NAMALWA (cell line): ENCODE measurements at places on chromosomes 3 and 15.

- no peak for DNase-seq
Observed at GRCh38 chr15:70220490-70221096, 122.9 kb upstream of the TLE3 start.

DNA sequence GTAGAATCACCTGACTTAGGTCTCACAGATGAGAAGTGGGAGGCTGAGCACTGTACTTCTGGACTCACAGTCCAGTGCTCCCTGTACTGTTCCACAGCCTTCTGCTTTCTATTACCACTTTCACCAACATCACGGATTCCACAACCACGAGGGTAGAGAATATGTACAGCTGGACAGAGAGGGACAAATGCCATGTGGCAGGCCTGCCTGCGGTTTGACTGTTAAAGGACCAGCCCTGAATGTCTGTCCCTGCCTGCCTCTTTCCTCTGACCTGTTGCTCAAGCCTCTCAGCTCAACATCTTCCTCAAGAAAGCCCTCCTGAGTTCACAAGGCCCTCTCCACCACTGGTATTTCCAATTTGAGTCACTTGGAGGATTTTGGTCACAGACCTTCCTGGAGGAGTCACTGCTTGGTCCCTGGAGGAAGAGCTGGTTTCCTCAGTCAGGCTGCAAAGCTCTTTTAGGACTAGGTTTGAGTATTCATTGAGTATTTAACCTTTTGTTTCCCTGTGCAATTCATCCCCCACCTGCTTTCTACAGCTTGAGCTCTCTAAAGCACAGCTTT lies 49.1 kb downstream of the RAB11A start:
- DNase-seq = no peak

GRCh38 chr15:40787991-40788390 lies 18.2 kb downstream of the C15orf62 start:
- no peak for DNase-seq

- DNase-seq = no peak
Observed at GRCh38 chr15:73987681-73988444, 4.2 kb downstream of the STOML1 start.

DNA sequence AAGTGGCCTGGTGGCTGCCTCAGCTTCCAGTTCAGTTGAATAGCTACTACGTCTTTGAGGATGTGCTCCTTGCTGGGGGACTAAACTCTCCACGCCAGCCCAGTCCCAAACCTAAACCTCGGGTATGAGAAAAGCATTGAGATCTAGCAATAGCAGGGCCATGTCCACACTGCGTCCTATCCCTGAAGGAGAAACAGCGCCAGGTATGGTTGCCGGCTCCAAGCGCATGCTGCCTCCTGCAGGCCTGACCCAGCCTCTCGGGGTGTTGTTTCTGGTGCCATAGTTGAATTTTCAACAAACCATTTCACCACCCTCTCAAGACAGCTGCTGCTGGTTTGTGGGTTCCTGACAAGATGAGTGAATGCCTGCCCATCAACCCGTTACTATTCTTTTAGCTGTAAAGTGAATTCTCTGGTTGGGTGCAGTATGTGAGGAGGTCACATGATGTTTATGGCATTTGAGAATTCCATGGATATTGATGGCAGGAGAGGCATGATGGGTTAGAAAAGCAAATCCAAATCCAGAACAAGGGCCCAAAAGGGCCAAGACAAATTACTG lies 13.0 kb upstream of the SLC28A1 start:
- no peak for DNase-seq

DNA sequence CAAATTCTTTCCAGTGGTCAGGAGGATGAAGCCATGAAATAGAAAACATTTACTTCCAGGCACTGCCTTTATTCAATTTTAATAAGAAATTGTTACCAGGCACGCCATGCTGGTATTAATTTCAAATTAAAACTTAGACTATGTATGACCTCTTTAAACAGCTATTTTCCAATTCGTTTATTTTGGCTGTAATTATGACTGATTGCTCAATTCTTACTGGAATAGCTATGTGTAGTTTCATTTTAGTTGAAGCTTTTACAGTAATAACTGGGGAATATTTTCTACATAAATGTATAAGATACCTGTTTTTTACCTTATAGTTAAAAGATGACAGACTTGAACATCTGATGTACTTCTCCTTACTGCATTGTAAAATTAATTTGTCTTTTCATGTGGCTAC lies 480.0 kb upstream of the GOLIM4 start:
- DNase-seq = no peak

DNA sequence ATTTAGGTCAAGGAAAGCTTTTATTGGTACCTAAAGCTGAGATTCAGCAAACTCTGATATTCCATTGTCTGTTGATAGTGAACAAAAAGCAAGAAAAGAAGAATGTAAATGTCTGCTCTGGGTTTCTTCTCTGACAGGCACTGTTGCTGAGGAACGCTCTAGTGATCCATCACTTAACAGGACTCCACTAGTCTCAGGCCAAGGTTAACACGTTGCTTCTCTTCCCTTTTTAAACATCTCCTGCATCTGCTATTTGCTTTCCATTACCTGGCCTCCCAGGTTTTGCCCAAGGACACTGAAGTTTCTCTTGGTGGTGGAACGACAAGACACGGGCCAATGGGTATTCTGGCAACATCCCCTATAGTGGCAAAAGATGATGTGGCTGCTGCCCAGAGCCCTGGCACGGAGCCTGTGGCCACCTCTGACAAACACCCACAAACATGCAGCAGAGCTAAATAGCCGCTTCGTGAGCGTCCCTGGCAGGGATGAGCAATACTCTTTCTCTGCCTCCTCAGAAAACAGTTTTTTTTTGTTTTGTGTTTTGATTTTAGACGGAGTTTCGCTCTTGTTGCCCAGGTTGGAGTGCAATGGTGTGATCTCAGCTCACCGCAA lies 97.8 kb upstream of the AKAP13 start:
- no peak for DNase-seq

DNA sequence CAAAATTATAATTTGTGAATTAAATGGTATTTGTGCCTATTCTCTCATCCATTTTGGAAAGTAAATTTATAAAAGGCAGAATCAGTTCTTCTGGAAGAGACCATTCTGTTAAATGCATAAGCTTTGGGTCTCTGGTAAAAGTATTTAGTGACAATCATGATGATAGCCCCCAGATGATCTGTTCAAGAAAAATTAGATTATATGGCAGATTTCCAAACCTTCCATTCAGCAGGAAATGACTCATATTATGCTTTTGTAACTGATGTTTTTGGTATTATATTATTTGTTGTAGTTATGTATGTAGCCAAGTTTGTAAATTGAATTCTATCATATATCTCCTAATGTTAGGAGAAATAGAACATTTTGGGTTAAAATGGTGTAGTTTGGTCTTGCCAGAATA lies 340.8 kb upstream of the DPH6 start:
- no peak for DNase-seq

- peak; percentile 83 for DNase-seq
Observed at GRCh38 chr3:39260957-39261356, 18.9 kb downstream of the CX3CR1 start.

GRCh38 chr15:72197460-72198355 lies at the start of gene GRAMD2A:
TSS of gene GRAMD2A (minus strand) at chr15:72197787.
- no peak for DNase-seq

- no peak for DNase-seq
Observed at GRCh38 chr3:15427981-15428380, 583 bp downstream of the EAF1 start.

- DNase-seq = no peak
Observed at GRCh38 chr3:16496008-16496407, 17.5 kb downstream of the RFTN1 start.

- DNase-seq = peak; percentile 26
Observed at GRCh38 chr3:186464424-186465093, 79.6 kb downstream of the CRYGS start.

- DNase-seq = no peak
Observed at GRCh38 chr3:127077068-127077467, 94.2 kb downstream of the PLXNA1 start.

- no peak for DNase-seq
Observed at GRCh38 chr15:90933301-90933700, 952 bp upstream of the HDDC3 start.

GRCh38 chr3:99128725-99129505 lies 227.4 kb upstream of the DCBLD2 start:
- no peak for DNase-seq

DNA sequence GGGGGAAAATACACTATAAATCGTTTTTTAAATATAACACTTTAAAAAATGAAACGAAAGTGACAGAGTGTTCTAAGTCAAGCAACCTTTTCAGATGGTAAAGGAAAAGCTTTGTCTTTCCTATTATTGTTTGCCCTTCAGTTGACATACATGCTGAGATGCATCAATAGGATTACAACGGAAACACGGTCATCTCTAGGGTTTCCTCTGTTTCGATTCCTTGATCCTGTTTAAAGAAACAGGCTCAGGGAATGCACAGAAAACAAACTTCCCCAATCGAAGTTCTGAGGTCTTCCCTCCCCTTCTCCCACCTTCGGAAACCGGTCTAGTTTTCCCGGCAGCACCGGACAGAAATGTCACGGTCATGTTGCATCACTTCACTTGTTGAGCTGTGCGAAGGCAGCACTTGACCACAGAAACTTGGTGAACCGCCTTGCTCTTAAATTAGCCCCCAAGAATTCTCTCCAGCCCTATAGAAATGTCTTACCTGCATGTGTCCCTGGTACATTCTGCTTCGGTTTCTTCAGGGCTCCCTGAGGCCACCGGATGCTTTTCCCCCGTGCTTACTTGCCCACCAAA lies 556 bp downstream of the PEX5L start:
- no peak for DNase-seq

DNA sequence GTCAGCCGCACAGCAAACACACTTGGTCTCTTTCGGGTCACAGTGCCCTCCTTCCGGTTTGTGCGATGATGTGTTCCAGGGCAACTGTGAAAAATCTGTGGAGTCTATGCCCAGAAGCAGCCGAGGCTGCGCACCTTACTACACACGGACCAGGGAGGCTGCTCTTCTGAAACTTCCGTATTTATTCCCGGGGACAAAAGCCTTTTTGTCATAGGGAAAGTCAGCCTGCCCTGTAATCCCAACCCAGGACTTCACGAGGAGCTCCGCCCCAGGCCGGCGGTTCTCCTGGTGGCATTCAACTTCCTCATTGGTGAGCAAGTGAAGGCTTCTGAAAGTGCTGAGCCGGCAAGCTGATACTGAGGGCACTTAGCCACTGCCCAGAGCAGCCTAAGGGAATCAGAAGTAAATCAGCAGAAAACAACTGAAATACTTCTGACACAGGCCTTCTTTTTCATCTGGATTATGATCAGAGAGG lies 126.5 kb downstream of the FMN1 start:
- DNase-seq = peak; percentile 37

GRCh38 chr3:118055381-118055780 lies 979.3 kb downstream of the IGSF11 start:
- DNase-seq = no peak

DNA sequence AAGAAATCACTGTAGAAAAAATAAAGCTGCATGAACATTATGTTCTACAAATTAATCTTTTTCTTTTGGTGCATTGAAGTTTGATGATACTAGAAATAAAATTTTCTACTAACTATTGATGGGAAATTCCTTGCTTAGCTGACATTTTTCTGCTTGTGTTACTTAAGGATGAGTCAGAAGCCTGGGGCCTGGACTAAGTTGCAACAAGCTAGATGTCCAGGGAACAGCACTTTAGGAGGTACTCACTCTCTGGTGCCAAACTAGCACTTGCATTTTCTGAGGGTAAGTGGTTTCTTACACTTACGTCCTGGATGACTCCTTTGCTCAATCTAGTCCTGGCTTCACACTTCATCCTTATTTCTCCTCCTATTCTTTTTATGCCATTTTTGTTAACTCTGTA lies 945.1 kb downstream of the IGSF11 start:
- DNase-seq = no peak

GRCh38 chr3:143329567-143330211 lies 210.1 kb downstream of the CHST2 start:
- no peak for DNase-seq

DNA sequence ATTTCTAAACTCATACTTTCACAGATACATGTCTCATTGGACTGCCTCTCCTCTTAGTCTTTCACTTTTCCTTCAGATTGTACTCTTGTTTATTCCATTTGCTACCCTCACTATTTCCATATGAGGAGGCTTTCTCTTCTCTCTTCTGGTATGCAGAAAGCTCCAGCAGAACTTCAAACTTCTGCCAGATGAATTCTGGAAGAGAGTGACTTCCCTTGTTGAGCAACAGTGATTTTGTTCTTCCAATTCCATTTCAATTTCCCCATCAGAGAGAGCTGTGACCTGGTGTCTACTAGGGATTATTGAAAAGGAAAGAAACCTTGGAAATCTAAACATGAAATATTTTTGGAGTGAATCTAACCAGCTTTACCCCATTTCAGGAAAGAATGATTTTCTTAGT lies 523.2 kb upstream of the ZNF717 start:
- no peak for DNase-seq

DNA sequence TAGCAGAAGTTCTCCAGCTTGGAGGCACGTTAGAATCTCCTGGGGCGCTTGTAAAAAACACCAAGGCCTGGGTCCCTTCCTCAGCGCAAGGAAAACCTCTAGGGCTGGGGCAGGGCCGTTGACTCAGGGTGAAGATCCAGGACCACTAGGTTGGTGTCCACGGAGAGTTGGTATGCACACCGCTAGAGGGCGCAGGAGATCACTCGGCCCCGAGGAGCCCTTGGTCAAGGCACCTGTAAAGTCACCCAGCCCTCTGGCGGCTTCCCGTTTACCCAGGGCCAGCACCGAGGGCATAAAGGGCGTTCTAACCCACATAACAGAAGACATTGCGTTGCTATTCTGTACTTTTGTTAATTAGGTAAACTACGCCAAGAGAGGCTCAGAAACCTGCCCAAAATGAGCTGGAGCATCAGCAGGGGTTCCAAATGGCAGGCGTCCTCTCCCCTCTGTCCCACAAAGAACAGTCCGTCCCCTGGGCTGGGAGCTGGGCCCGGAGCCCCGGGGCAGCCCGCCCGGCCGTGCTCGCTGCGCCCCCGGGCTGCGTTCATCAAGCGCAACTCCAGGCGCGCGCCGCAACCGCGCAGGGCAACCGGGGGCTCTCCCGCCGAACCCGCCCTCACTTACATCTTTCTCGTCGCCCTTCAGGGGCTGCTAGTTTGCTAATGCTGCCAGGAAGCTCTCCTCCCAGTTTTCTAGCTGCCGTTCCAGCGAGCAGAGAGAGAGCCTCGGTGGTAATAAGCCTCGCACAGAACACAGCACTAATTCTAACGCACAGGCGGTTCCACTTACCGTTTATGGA lies 332.1 kb downstream of the ARRDC4 start:
- peak; percentile 62 for DNase-seq

DNA sequence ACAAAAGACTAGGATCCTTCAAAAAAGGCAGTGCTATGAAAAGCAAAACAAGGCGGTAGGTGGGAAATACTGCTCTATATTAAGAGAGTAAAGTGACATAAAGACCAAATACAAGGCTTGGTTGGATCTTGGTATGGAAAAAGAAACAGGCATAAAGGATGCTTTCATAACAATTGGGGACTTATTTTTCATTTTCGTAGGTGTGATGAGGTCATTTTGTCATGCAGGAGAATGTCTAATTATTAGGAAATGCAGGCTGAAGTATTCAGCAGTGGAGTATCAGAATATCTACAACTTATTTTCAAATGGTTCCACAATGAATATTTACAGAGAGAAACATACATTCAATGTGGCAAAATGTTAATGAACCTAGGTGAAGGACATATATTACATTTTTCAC lies 9.0 kb downstream of the XPC start:
- DNase-seq = no peak

- DNase-seq = peak; percentile 76
Observed at GRCh38 chr15:68818769-68819494, 1.8 kb downstream of the ANP32A start.

GRCh38 chr3:52782412-52783210 lies 5.2 kb downstream of the ITIH1 start:
- DNase-seq = no peak
